ENCODE measurements at places on chromosomes 13 and 19. TPM values are rescaled to one million over a fixed set of nuclear protein-coding genes. Genes with fewer than 3 reads are reported as not detected.
A peak's percentile ranks its signal among the peaks of the same experiment; 100 is the strongest.

FPR1 gene
- not detected for total RNA-seq

- H3K4me3 ChIP-seq = no peak overlapping the region
- no peaks in the 10 kb centered on the region for H3K4me1 ChIP-seq
- peaks cover 32% of the 10 kb centered on the region for H3K36me3 ChIP-seq
Measured at GRCh38 chr19:4019578-4019977, 12.0 kb downstream of the PIAS4 start.

- no peak overlapping the region for H3K4me3 ChIP-seq
- H3K27ac ChIP-seq = no peak overlapping the region
- no peak for DNase-seq
- no peaks in the 10 kb centered on the region for H3K27me3 ChIP-seq
Measured at GRCh38 chr19:9487016-9487415, 11.4 kb downstream of the ZNF560 start.

- peak overlapping the region; percentile 73 for H3K27ac ChIP-seq
- H3K36me3 ChIP-seq = no peaks in the 10 kb centered on the region
- peak overlapping the region; percentile 6 for H3K4me3 ChIP-seq
- H3K27me3 ChIP-seq = no peaks in the 10 kb centered on the region
Measured at GRCh38 chr13:33218020-33218419, 67.5 kb downstream of the STARD13 start.

CACNA1A gene
- total RNA-seq = 0.61 TPM

SULT2A1 gene
- total RNA-seq = not detected

DNA sequence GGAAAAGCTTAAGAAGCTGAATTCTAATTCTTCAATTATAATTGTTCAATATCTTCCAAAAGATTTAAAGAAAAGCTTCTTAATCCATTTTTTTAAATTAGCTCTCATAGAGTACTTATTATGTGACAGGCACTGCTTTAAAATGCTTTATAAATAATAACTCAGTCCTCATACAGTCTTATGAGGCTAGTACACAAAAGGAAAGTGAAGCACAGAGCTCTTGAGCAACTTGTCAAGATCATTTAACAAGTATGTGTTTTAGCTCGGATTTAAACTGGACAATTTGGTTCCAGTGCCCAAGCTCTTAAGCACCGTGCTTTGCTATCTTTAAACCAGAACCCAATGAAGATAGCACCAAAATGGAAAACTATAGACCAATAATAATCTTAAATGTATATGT, 106.1 kb downstream of the DHRS12 start:
- no peaks in the 10 kb centered on the region for H3K27me3 ChIP-seq
- DNase-seq = no peak
- no peaks in the 10 kb centered on the region for H3K4me1 ChIP-seq
- H3K4me3 ChIP-seq = no peak overlapping the region
- H3K36me3 ChIP-seq = no peaks in the 10 kb centered on the region
- no peak overlapping the region for H3K27ac ChIP-seq

- no peak overlapping the region for H3K27ac ChIP-seq
- no peaks in the 10 kb centered on the region for H3K4me1 ChIP-seq
- H3K4me3 ChIP-seq = no peak overlapping the region
- no peaks in the 10 kb centered on the region for H3K36me3 ChIP-seq
Measured at GRCh38 chr13:48181482-48182145, 51.4 kb upstream of the ITM2B start.

GRCh38 chr19:10184636-10185035, 10.1 kb downstream of the DNMT1 start:
- H3K27me3 ChIP-seq = no peaks in the 10 kb centered on the region
- DNase-seq = no peak
- H3K4me3 ChIP-seq = no peak overlapping the region

Data from Calu3 (cell line).